Stimulated activated CD4-positive, alpha-beta T cell treated with anti-CD3 and anti-CD28 coated beads, TNF-alpha, amount 100 ng/mL, for 1 hour (primary cell): ENCODE measurements at places on chromosomes 2 and 18.

DNA sequence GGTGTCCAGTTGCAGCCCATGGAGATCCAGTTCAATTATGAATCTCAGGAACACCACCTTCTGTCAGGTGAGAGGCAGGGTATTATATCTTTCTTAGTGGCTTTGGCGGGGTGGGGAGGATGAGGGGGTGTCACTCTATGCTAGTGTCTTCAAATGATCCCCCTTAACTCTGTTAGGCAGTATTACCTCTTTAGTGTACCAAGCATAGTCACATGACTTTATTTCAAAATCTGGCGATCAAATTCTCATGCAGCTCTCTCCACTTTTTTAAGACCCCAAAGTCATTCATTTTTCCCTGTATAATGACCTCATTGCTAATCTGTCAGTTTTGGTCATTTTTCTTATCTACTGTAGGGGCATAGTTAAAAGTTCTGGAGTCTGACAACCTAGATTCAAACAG is 1.1 kb upstream of the ZSCAN30 start:
- DNase-seq = no peak

DNA sequence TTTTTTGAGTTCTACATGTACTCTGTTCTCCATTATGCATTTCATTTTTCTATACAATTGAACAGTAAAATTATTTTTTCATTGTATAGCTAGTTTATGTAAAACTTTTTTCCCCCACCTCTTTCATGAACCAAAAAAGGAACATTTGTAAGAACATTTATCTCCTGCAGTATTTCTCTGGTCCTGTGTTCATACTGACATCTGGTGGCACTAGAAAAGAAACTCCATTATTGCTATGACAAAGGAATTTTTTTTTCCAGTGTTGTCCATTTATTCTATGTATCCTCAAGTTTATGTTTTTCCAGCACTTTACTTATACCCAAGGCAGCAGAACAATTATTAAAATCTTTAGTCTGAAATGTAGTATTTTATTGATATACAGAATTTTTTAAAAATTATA is 27.4 kb upstream of the CHAC2 start:
- DNase-seq = no peak

DNA sequence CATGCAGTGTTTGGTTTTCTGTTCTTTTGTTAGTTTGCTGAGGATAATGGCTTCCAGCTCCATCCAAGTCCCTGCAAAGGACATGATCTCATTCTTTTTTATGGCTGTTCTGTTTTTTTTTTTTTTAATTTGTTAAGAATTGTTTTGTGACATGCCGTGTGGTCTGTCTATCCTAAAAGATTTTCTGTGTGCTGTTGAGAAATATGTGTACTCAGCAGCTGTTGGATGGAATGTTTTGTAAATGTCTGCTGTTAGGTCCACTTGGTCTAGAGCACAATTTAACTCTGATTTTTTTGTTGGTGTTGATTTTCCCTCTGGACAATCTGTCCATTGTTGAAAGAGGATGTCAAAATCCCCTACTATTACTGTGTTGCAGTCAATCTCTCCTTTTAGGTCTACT is 80.4 kb upstream of the WDR75 start:
- DNase-seq = no peak

GRCh38 chr2:204127238-204127637 is 190.7 kb downstream of the ICOS start:
- no peak for DNase-seq

- DNase-seq = no peak
Measured at GRCh38 chr2:127398239-127398590, 10.4 kb upstream of the MAP3K2 start.
